Esophagus muscularis mucosa (tissue), 4 donors: ENCODE measurements at places on chromosomes 1 and 21. TPM values are rescaled to one million over a fixed set of nuclear protein-coding genes. Genes with fewer than 3 reads are reported as not detected.
A peak's percentile ranks its signal among the peaks of the same experiment; 100 is the strongest.

- no peak overlapping the region for H3K4me3 ChIP-seq
- H3K36me3 ChIP-seq, result no peaks in the 10 kb centered on the region
- peaks cover 4% of the 10 kb centered on the region for H3K4me1 ChIP-seq
These were observed 85.2 kb downstream of the HLCS start for GRCh38 chr21:36881228-36881627.

PLOD1 gene
- total RNA-seq, result 73.2 TPM

- H3K27me3 ChIP-seq, result no peaks in the 10 kb centered on the region
- H3K4me1 ChIP-seq, result peaks cover 12% of the 10 kb centered on the region
- H3K4me3 ChIP-seq, result no peak overlapping the region
- no peak overlapping the region for H3K27ac ChIP-seq
- no peak for DNase-seq
These were observed 107.7 kb upstream of the COL6A1 start for GRCh38 chr21:45873866-45874265.

TBX15 gene
- 0.75 TPM for total RNA-seq

- H3K27ac ChIP-seq, result peak overlapping the region; percentile 93
- H3K4me3 ChIP-seq, result peak overlapping the region; percentile 85
- H3K4me1 ChIP-seq, result peaks cover 30% of the 10 kb centered on the region
These were observed 38.2 kb upstream of the ZNF124 start for GRCh38 chr1:247210062-247210375.

TEDDM1 gene
- not detected for total RNA-seq

MROH7 gene
- total RNA-seq, result 20.8 TPM

DNA sequence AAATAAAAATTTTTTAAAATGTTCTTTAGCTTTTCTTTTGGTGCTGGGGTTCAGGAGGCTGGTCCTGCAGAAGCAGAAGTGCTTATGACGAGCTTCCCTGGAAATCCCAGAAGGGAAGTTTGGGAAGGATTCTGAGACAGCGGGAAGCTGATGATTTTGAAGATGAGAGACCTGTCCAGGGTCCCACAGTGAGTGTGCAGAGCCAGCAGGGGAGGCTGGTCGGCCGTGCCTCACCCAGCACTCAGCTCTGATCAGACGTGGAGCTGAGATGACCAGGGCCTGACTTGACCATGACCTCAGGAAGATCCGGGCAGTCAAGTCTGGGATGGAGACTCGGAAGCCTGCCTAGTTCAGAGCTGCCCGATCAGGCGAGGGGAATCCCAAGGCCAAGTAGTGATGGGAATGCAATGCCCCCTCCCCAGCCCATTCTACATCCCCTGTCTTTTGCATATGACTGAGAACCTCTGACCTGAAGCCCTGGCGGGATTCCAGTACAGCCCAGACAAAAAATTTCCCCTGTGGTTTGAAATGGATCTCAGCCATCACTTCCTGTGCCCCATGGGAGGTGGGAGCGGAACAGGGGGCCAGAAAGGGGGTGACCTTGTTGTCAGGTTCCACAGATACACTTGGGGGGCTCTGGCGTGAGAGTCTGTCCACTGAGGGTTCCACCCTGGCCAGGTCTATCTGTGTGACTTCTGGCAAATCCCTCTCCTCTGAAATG lies 96.8 kb upstream of the RUNX3 start:
- no peak for DNase-seq
- H3K4me3 ChIP-seq, result no peak overlapping the region
- peaks cover 15% of the 10 kb centered on the region for H3K4me1 ChIP-seq
- no peaks in the 10 kb centered on the region for H3K27me3 ChIP-seq
- no peak overlapping the region for H3K27ac ChIP-seq

GRCh38 chr1:190908246-190908645 lies 430.6 kb upstream of the BRINP3 start:
- peaks cover 4% of the 10 kb centered on the region for H3K4me1 ChIP-seq
- no peaks in the 10 kb centered on the region for H3K27me3 ChIP-seq
- H3K4me3 ChIP-seq, result no peak overlapping the region
- H3K36me3 ChIP-seq, result no peaks in the 10 kb centered on the region

DNA sequence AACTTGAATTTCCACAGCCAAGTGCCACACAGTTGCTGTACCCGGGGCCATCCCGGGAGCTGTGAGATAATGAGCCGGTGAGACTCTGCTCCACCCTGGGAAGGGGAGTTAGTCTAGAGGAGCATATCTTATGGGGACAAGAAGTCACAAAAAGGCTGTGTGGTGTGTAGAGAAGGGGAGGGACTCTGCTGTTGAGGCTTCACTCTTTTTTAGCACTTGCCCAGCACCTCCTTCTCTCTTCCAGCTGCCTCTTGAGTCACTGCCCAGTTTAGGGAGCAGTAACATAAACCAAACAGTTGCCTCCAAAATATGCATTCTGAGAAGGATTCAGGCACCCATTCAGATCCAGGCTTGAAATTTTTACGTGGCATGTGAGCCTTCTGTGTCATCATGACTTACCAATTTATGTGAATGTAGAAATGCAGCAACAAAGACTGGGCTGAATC lies 744 bp upstream of the WDR26 start:
- H3K27me3 ChIP-seq, result no peaks in the 10 kb centered on the region
- H3K4me3 ChIP-seq, result peak overlapping the region; percentile 98
- peaks cover 11% of the 10 kb centered on the region for H3K36me3 ChIP-seq
- peaks cover 45% of the 10 kb centered on the region for H3K4me1 ChIP-seq
- no peak for DNase-seq

URB1 gene
- total RNA-seq, result 23.2 TPM

DNA sequence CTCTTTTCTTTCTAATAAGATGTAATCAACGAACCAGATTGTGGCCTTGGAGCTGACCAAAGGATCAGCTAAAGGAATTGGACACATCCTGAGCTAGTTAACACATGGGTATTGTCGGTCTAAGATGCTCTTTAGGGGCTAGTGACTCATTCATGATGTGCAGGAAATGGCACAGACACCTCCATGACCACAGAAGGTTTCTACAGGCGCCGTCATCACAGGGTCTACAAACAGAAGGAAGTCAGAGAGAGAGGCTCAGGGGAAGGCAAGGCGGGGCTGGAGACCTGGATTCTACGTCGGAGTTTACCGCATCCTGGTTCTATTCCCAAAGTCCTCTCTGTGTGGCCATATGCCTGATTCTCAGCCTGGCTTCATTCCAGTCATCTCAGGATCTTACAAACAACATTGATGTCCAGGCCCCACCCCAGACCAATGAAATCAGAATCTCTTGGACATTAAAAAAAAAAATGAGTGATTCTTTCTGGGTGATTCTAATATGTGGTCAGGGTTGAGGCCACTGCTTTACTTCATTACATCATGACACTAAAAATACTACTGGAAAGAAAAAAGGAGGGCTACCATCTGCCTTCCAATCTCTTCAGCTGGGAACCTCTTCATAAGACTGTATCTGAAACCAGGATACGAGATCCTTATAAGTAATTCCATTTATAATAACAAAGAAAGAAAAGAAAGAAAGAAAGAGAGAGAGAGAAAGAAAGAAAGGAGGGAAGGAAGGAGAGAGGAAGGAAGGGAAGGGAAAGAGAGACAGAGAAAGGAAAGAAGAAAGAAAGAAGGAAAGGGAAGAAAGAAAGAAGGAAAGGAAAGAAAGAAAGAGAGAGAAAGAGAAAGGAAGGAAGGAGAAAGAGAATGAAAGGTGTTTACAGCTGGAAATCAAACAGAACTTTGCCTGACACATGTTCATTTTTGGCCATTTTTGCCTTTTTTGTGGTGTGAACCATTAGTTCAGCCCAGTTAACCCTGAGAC lies 11.6 kb upstream of the KCNJ15 start:
- H3K27ac ChIP-seq, result no peak overlapping the region
- no peaks in the 10 kb centered on the region for H3K27me3 ChIP-seq
- no peak for DNase-seq
- no peaks in the 10 kb centered on the region for H3K4me1 ChIP-seq

GBP6 gene
- not detected for total RNA-seq

DNA sequence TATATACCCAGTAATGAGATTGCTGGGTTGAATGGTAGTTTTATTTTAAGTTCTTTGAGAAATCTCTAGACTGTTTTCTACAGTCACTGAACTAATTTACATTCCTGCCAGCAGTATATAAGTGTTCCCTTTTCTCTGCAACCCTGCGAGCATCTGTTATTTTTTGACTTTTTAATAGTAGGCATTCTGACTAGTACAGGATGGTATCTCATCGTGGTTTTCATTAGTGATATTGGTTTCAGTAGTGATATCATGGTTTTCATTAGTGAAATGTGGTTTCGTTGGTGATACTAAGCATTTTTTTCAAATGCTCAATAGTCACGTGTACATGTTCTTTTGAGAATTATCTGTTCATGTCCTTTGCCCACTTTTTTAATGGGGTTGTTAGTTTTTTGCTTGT lies 316.8 kb downstream of the PTBP2 start:
- no peaks in the 10 kb centered on the region for H3K36me3 ChIP-seq
- no peak overlapping the region for H3K27ac ChIP-seq
- no peak overlapping the region for H3K4me3 ChIP-seq
- no peak for DNase-seq
- no peaks in the 10 kb centered on the region for H3K4me1 ChIP-seq

GRCh38 chr1:229383961-229384360 lies 41.1 kb upstream of the CCSAP start:
- H3K27me3 ChIP-seq, result peaks cover 19% of the 10 kb centered on the region
- no peak overlapping the region for H3K4me3 ChIP-seq
- H3K36me3 ChIP-seq, result no peaks in the 10 kb centered on the region
- DNase-seq, result no peak
- H3K27ac ChIP-seq, result no peak overlapping the region

CFHR2 gene
- total RNA-seq, result not detected

- no peak for DNase-seq
- H3K4me1 ChIP-seq, result no peaks in the 10 kb centered on the region
- no peak overlapping the region for H3K27ac ChIP-seq
- no peak overlapping the region for H3K4me3 ChIP-seq
These were observed 42.5 kb downstream of the NPHP4 start for GRCh38 chr1:5949761-5950100.

HENMT1 gene
- 1.8 TPM for total RNA-seq

FAM72C gene
- total RNA-seq, result not detected

BROX gene
- 36.6 TPM for total RNA-seq

- H3K27ac ChIP-seq, result no peak overlapping the region
- no peaks in the 10 kb centered on the region for H3K27me3 ChIP-seq
- no peak overlapping the region for H3K4me3 ChIP-seq
- peak; percentile 89 for DNase-seq
These were observed 12.4 kb downstream of the C1orf116 start for GRCh38 chr1:207020065-207020708.
